ENCODE measurements at places on chromosomes 2 and 18.

- no peak for DNase-seq
These were observed 144.5 kb downstream of the MEIS1 start for GRCh38 chr2:66579186-66580126.

GRCh38 chr18:11861583-11862288 is 10.5 kb downstream of the CHMP1B start:
- no peak for DNase-seq

- peak; percentile 71 for DNase-seq
These were observed at the start of gene NAB1 for GRCh38 chr2:190649035-190649797. Gene NAB1 (plus strand): TSS chr2:190649083. CDS start chr2:190659177, 10,094 bp downstream.

DNA sequence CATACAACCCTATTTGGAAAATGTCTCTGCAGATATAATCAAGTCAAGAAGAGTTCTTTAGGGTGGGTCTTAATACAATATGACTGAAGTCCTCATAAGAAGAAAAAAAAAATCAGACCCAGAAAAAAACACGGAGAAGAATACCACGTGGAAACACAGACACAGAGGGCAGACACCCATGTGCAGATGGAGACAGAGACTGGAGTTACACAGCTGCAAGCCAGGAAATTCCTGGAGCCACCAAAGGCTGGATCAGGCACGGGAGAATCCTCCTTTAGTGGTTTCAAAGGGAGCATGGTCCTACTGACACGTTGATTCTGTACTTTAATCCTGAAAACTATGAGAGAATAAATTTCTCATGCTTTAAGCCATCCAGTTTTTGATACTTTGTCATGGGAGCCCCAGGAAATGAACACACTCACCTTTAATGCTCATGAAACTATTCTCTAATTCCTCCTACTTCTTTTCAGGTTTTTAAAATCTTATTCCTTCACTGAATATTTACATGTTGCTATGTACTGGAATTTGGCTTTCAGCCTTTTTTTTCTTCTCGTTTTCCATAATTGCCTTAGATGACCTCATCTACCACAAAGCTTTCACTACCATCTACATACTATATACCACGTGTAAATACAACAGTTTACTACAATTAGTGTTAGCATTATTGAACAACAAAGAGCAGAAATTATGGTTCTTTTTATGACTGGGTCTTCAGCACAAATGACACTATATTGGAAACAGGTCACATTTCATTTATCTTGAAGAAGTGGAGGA is 529.1 kb downstream of the IRS1 start:
- DNase-seq = no peak

DNA sequence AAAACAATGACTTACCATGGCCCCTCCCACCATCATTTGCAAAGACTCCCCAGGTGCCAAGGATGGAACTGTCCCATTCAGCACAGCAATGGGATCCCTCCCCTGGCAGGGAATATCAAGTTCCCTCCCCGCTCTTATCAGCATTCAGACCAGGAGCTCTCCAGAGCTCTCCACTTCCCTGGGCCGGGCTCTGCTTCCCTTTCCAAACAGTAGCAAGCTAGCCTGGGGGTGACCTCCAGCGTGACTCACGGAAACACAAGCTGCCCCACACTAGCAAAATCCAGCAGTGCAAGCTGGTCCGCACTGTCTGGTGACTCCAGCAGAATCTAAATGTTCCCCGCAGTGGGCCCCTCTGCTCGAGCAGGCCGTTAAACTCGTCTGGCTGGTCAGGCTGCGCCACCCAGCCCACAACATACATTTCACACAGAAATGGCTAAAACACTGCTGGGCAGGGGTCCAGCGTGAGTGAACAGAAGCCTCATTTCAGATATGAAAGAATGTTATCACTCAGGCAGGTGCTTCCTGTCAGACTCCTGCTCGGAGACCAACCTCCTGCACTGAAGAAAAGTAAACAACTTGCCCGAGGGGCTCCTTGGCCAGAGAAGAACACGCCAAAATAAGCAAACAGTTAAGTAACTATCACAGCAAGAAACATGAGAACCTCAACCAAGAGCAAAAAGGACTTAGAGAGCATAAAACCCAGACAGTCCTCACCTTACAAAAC is 33.9 kb downstream of the STAT1 start:
- DNase-seq = peak; percentile 92

GRCh38 chr2:203892207-203892606 is 24.6 kb downstream of the CTLA4 start:
- no peak for DNase-seq

GRCh38 chr18:24656551-24657443 is 196.4 kb downstream of the HRH4 start:
- DNase-seq = no peak

DNA sequence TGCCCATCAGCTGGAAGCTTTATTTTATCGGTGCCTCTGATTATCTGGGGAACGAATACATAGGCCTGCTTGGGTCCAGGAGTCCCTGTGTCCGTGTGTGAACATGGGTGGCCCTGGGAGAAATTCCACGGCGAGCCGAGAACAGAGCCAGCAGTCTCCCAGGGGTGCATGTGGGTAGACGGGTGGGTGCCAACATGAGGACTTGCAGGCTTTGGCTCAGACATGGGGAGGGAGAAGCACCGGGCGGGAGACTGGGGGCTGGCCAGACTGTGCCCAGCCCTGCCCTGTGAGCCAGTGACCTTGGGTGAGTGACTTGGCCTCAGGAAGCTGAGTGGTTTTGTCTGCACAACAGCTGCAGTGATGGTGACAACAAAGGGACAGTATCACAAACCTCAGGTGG is 44.2 kb upstream of the SALL3 start:
- no peak for DNase-seq

DNA sequence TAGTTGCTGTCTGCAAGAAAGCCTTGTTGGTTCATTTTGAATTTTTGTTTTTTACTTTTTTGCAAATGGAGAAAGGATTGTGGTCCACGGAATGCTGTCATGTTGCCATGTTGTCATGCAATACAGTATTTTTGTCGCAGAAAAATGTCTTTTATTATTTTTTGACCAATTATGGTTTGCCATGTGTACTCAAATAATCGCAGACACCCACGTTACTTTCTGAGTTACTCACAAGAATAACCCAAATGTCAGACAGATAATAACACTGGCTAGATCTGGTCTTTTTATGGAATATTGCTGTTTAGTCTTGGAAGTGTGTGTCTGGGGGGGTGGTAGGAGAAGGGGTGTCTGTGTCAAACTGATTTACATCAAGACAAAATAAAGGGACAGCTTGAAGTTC is 188.9 kb downstream of the LTBP1 start:
- no peak for DNase-seq

GRCh38 chr2:223863491-223863890 is 26.1 kb upstream of the AP1S3 start:
- no peak for DNase-seq

DNA sequence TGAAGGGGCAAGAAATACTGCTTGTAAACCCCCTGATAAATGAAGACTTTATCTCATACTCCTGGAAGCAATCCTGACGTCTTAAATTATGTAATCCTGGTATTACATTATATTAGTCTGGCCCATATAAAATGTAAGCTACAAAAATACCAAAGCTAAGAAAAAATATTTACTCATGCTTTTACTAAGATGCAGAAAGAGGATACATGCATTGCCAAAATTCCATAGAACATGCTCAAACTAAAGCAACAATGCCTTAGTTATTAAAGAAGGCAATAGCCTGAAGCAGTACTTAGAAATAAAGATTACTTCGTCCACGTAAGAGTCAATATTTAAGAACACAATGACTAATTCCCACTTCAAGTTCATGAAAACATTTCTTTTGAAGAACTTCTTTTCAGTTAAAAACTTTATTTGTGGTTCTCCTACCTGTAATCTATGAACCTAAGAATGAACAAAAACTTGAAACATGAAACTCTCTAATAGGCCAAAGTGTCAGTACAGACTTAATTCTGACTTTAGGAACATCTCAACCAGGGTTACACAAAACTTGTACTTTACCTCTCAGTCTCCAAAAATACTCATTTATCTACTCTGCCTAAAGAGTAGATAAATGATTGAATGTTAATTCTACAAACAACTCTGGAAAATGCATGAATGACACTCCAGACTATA is 117.3 kb downstream of the THADA start:
- no peak for DNase-seq

- no peak for DNase-seq
These were observed 1.5 kb downstream of the SOWAHC start for GRCh38 chr2:109615637-109616144.

- no peak for DNase-seq
These were observed 56.9 kb upstream of the SMAD2 start for GRCh38 chr18:47987388-47987699.

GRCh38 chr2:238851026-238851425 is 3.1 kb downstream of the TWIST2 start:
- DNase-seq = no peak

- DNase-seq = no peak
These were observed 120.6 kb upstream of the FBXO11 start for GRCh38 chr2:48026865-48027264.

DNA sequence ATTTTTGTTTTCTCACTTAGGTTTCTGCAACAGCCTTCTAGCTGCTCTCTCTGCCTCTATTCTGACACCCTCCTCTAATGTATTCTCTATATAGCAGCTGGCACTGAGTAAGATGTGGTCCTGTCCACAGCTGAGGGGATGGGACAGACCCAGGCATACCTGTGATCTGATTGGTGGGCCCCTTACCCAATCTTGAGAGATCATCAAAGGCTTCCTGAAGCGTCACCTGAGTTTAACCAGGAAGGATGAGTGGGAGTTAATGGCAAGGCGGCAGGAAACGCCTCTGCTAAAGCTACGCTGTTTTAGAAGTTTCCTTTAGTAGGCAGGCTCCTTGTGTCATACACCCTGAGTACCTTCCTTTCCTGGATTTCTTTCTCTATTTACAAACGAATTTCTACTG is 5.7 kb upstream of the TET3 start:
- no peak for DNase-seq

DNA sequence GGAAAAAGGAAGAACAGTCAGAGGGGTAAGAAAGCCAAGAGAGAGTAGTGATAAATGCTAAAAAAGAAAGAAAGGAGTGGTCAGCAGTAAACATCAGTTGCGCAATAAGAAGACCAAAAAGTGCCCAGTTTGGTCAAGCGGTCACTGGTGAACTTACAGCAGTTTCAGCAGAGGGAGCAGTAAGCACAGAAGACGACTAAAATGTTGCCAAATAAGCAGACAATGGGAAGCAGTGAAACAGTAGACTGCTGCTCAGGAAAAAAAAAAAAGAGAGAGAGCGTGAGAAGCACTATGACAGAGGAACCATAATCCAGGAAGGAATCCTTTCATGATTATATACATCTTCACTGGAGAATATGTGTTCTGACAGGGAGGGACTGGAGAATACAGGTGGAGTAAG is 45.8 kb downstream of the DNAJC10 start:
- peak; percentile 40 for DNase-seq

- DNase-seq = no peak
These were observed 48.8 kb upstream of the AGPS start for GRCh38 chr2:177343773-177344172.

- no peak for DNase-seq
These were observed 36.2 kb upstream of the DNMT3A start for GRCh38 chr2:25377822-25378421.

DNA sequence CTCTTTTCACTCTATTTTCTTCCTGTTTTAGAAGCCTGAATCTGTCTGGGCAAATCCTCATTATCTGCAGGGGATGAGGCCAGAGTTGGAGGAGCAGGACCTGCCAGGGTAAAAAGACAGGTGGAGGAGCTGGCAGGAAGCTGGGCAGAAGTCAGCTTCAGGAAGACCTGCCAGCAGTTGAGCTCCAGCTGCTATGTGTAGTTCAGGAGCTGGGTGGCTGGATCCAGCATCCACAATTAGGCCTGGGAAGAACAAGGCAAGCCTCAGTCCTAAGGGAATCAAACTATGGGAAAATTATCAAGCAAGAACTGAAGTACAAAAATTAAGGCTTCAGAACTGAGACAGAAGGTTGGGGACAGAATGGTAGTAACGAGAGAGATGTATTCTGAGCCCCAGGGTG is 174.0 kb downstream of the MREG start:
- DNase-seq = peak; percentile 61

DNA sequence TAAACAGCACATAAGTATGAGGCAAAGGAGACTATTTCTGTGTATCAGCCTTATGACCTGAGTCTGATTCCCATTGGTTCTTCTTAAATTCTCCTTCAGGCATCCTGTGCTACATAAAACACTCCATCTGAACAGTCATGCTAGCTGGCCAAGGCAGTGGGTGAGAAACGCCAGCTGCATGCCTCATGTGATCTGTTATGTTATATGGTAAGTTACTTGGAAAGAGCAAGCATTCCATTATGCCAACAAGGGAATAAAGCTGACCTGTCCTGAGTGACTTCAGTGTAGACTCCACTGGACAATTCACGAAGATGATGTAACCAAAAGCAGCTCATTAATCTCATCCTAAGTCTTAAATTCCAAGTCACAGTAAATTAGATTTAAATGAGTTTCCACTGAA is 216.5 kb upstream of the FN1 start:
- DNase-seq = no peak

GRCh38 chr18:64099244-64099643 is 49.6 kb downstream of the LINC00305 start:
- DNase-seq = no peak

DNA sequence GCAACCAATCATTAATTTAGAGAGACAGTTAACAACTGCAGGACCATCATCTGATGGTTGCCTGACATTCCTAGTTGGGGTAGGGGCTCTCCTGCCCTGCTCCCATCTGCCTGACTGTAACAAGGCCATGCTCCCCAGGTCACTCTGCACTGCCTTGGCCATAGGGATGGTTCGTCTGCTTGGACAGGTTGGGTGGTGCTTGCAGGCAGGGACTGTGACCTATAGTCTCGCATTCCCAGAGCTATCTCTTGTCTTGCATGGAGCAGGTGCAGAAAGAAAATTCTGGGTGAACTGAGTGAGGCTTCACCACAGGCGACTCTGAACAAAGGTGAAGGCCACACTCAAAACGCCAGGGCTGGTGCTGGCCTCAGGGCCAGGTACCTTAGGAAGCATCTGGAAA is 64.7 kb downstream of the EMILIN2 start:
- no peak for DNase-seq

- no peak for DNase-seq
These were observed 430.5 kb downstream of the STK39 start for GRCh38 chr2:167816874-167817290.

All from right cardiac atrium (tissue), 5 donors.